NCI-H187 (cell line): ENCODE measurements at places on chromosomes 3 and 15.

DNA sequence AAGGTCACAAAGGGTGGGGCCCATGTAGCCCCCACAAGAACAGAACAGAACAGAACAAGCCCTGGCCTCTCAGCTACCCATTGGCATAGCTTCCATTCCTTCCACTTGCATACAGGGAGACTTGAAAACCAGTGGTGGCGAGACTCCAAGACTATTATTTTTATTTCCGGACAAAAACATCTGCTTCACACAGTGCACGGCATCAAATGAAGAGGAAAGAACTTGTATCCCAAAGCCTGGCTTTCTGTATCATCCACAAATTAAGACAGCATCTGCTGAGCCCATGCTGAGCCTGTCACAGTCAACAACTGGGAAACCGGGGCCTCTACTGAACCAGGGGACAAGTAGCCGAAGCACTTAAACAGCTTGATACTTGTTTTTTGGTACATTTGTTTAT is 56.0 kb downstream of the CLEC3B start:
- no peak for DNase-seq

DNA sequence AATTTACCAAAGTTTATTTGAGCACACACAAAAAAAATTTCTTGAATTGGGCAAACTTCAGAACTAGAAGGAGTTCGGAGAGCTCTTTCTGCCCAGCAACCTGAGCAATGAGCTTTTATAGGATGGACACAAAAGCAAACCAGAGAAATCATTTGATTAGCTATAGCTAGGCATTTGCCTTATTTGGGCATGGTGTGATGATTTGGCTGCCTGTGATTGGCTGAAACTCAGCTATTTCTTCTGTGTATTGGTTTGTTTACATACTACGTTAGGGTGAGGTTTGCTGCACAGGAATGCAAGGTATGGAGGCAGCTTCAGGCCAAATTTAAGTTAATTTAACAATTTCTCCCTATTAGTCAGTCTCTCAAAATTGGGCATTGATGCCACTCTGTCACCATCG is 65.1 kb downstream of the NEK11 start:
- DNase-seq: no peak

- no peak for DNase-seq
These were observed 68.9 kb upstream of the DCLK3 start for GRCh38 chr3:36833160-36833814.

- no peak for DNase-seq
These were observed 210.0 kb downstream of the NFKBIZ start for GRCh38 chr3:102059145-102059943.

DNA sequence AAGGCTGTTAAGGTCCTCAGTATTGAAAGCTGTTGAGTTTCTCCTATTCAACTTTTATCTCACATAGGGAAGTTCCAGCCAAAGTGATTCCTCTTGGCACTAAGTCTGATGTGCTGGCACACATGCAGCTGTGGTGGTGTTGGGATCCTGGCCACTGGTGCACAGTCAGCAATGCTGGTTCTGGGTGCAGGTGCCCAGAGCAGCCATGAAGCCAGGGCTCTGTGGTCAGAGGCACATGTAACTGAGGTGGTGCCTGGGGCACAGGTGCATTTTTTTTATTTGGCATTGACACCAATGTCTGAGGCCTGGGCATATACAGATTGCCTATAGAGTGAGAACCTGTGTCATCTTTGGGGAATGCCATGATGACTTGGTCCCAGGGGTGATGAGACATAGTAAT is 271.4 kb downstream of the POLQ start:
- no peak for DNase-seq

DNA sequence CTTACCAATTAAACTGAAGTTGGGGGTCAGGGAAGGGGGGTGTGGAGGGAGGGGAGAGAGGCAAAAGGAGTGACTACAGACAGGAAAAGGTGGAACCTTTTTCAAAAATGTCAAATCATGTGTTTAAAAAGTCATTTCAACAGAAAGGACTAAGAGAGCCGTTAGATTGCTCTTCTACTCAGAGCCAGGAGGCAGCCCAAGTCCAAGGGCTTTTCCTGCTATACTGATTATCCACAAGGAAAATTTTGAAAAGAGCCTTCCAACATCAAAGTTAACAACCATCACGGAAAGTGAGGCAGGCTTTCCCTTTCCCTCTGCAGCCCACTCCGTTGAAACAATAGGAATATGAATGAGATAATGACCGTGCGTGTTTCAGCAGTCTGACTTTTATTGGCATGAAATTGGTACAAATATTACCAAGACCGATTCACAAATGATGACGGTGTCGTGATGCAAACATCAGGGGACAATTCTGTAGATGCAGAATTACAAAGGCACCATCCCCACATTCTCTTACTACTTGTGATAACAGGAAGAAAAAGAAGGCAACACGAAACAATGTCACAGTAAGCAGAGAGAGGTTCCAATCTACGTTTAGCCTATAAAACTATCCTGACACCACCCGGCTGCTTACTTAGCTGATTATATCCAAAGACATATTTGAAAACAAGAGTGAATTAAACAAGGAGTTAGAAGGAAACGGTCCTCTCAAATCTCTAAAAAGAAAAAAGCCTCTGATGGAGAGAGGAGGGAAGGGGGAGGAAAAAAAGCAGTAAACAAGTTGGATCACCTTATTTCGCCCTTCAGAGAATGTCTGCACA is 453.7 kb downstream of the FOXP1 start:
- no peak for DNase-seq

DNA sequence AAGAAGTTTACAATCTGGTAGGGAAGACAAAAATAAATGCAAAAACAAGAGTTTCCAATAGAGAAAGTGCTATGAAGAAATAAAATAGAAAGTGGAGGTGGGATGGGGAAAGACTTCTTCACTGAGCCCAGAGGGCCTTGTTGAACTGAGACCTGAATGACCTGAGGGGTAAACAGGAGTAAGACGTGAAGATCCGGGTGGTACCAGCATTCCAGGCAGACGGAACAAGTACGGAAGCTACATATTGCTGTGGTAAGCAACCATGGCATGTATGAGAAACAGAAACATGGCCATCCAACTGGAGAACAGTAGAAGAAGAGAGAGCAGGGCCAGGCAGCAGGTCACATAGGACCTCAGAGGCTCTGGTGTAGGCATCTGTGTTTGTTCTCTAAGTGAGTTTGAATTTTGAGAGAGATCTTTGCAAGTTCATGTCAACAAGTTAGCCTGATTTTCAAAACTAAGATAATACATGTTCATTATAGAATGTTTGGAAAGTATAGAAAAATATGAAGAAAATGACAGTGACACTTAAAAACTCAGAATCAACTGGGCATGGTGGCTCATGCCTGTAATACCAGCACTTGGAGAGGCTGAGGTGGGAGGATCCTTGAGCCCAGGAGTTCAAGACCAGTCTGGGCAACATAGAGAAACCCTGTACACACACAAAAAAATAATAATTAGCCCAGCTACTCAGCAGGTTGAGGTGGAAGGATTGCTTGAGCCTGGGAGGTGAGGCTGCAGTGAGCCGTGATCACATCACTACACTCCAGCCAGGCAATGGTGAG is 64.3 kb downstream of the SLC49A4 start:
- no peak for DNase-seq

GRCh38 chr3:10437995-10438901 is 67.1 kb downstream of the ATP2B2 start:
- no peak for DNase-seq

GRCh38 chr3:47910777-47911440 is 105.3 kb downstream of the MAP4 start:
- DNase-seq: no peak

GRCh38 chr3:149717391-149718056 is 34.8 kb downstream of the COMMD2 start:
- no peak for DNase-seq

DNA sequence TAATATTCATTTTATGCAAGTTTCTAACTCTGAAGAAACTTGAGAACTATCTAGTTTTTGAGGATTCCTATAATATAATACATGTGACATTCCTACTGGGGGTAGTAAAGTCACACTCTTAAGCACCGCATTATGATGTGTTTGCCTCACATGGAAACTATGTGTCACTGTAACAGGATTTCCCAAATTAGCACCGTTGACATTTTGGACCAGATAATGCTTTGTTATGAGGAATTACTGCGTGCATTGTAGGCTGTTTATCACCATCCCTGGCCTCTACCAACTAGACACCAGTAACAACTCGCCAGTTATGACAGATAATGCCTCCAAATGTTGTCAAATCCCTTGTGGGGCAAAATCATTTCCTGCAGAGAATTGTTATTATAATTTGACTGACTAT is 267.8 kb downstream of the RAP2B start:
- no peak for DNase-seq

GRCh38 chr3:116947809-116948208 is 238.2 kb downstream of the TUSC7 start:
- no peak for DNase-seq

DNA sequence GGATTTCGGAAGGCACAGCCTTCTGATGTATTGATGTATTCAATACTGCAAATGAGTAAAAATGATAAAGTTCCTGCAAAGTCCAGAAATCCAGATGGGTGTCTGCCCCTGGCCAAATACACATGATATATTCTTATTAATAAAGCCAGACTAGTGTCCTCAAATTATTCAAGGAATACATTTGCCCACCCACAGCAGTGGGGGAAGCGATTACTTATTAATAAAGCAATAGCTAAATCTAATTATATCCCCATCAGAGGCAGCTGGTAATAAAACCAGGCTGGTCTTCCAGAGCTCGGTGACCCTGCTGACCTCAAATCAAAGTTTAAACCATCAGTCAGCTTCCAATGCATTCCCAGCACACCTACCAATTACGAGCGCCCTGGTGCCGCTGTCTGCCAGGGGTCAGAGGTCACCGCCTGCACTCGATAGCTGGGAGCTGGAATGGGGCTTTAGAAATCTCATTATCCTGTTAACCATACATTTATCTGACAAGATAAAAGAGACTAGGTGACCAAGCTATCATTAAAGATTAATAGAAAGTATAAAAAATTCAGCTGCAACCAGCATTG is 330.3 kb downstream of the UACA start:
- no peak for DNase-seq

- no peak for DNase-seq
These were observed 38.7 kb downstream of the SPINK8 start for GRCh38 chr3:48294611-48295263.

GRCh38 chr3:127951276-127951675 is 36.2 kb downstream of the KBTBD12 start:
- DNase-seq: no peak

DNA sequence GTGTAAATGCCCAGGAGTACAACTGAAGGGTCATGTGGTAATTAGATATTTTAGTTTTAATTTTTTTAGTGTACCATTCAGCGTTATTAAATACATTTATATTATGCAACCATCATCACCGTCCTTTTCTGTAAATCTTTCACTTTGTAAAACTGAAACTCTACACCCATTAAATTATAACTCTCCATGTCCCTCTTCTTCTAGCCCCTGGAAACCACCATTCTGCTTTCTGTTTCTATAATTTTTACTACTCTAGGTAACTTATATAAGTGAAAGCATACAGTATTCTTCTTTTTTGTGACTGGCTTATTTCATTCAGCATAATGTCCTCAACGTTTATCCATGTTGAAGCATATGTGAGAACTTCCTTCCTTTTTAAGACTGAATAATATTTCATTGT is 48.1 kb downstream of the STXBP5L start:
- no peak for DNase-seq

DNA sequence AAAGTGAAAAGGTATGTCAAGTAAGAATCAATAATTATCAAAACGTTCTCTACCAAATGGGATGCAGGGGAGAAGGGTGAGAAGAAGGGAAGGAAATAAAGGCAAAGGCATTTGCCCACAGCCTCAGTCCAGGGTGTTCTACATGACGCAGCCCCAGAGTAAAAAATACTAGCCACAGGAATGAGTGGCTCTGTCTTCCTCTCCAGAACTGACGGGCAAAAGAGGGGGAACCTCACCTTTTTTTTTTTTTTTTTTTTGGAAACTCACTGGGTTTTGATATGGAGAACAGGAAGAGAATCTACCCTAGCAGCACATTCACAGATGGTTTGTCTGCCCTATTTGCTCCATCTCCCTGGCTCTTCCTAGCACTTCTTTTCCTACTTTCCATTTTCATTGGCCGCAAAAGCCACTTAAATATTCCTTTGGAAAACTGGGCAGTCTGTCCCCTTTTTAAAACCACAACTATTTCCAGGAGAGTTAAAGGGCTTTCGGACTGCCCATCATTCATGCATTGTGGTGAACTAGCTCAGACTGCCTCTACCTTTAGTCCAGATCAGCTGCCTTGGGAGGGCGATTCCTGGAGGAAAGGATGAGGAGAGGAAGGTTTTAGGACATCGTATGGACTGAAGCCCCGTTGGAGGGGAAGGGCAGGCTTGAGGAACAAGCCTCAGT is 28.2 kb downstream of the B3GNT5 start:
- no peak for DNase-seq

DNA sequence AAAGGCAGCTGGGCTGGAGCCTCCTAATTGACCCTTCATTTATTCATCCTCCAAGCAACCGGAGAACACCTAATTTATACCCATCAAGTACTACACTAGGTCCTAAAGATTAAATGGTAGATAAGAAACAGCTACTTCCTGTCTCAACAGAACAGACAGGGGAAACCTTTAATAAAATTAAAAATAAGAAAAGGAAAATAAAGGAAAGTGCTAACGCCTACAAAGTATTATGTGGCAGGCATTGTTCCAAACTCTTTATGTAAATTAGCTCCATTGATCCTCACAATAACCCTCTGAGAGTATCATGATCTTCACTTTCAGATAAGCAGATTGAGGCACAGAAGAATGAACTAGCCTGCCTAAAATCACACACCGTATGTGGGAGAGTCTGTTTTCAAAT is 139.5 kb downstream of the CNTN6 start:
- no peak for DNase-seq

DNA sequence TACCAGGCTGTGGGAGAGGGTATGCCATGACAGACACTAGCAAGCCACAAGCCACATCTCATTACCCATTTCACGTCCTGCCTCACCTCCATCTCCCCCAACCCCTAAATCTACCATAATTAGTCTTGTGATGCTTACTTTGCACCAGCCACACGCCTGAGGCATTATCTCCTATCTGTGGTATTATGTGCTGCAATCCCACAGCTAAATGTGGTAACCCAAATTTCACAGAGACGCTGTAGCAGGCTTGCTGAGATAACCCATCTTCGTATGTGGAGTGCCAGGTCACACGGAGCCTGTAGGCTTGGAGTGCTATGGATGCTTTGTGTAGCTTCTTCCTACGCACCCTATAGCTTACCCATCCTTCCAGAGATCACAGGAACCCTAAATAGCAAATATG is 256.7 kb upstream of the KCNH8 start:
- no peak for DNase-seq

GRCh38 chr15:101520395-101520794 is 30.9 kb upstream of the PCSK6 start:
- no peak for DNase-seq

GRCh38 chr3:141553055-141553454 is 66.2 kb downstream of the RASA2 start:
- DNase-seq: no peak
